ENCODE measurements at places on chromosomes 13 and 19.

DNA sequence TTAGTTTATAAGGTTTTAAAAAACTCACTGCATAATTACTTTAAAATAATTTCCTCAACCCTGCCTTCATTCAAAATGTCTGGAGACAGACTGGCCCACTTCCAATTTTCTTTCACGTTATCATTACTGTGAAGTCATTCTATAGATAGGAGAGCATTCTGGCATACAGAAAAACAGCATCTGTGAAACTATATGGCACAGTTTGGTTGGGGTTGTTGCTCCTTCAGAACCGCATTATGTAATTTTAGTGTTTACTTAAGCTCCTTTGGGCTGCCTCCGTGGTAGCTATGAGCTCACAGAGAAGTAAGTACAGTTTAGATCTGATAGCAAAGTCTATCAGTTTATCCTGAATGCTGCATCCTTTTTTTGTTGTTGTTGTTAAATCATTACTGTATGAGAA lies 104.3 kb downstream of the KCNRG start:
- DNase-seq, result no peak

DNA sequence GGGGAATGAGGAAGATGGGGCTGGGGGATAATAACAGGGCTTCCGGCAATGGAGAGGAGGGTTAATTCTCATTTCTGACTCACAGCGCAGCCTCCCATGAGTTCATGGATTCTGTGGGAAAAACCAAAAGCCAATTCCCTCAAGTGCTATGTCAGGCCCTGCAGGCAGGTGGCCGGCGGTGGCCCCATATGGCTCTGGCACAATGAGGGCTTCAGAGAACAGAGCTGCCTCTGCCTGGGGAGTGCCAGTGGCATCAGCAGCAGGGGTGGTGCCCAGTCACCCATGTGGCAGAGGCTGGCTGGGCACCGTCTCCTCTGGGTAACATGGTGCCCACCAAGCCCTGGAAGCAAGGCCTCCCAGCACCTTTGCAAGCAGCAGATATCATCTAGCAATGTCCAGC lies 69.1 kb downstream of the ALOX5AP start:
- DNase-seq, result no peak

DNA sequence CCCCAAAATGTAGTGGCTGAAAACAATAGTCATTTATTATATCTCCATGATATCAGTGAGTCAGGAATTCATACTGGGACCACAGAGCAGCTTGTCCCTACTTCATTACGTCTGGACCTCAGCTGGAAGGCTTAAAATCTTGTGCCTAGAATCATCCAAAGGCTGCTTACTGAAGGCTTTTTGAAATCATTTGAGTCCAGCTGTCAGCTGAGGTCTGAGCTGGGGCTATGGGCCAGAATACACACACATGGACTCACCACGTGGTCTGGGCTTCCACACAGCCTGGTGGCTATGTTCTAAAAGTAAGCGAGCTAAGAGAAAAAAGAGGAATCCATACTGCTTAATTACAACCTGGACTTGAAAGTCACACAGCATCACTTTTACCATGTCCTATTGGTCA lies 209.2 kb downstream of the KCTD12 start:
- no peak for DNase-seq

DNA sequence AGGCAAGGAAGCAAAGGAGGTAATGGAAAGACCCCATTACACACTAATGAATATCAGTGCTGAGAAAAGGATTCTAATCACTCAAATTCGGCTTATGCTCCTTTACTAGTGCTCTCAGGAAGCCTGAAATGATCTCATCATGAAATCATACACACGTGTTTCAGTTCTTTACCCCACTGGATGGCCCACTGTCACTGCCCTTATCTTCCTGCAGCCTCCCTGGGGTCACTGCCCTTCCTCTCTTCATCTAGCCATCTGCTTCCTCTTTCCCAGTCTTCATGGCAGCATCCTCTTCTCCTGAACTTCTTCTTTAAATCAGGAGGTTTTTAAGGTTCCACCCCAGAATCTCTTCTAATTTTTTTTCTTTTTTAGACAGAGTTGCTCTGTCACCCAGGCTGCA lies 27.9 kb upstream of the EEF1AKMT1 start:
- DNase-seq, result no peak

DNA sequence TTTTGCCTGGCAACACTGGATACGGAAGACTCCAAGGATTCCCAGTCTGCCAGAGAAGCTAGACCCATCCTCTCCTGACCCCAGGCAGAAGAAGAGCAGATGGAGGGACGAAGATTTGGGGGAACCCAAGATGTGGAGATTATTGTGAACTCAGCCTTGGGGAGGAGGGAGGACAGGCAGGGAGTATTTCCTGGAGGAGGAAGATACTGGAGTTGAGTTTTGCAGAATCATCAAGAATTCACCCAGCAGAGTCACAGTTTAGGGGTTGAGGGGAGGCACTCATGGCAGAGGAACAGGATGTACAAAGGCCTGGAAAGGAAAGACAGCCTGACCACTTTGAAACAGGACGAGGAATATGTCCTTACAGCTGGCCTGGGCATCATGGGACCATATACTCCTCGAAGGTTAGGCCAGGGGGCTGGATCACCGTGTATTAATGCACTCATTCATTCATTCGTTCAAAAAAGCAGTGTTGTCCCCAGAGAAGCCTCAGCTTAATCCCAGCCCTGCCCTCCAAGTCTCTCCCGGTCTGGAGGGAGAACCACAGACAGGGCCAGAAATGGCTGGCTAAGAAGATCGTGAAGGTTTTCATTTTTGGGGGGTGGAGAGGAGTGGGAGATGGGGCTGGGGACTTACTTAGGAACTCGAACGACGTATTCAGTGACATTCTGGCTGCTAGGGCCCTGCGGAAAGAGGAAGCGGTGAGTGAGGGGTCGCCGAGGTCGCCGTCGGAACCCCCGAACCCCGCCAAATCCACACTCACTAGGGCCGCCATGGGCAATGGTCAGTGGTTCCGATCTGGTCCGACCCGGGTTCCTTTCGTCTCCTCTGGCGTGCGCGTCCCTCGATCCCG lies 517 bp downstream of the GTF2F1 start:
- no peak for DNase-seq

- no peak for DNase-seq
Observed at GRCh38 chr19:56955637-56956216, 115.2 kb upstream of the PEG3 start.

DNA sequence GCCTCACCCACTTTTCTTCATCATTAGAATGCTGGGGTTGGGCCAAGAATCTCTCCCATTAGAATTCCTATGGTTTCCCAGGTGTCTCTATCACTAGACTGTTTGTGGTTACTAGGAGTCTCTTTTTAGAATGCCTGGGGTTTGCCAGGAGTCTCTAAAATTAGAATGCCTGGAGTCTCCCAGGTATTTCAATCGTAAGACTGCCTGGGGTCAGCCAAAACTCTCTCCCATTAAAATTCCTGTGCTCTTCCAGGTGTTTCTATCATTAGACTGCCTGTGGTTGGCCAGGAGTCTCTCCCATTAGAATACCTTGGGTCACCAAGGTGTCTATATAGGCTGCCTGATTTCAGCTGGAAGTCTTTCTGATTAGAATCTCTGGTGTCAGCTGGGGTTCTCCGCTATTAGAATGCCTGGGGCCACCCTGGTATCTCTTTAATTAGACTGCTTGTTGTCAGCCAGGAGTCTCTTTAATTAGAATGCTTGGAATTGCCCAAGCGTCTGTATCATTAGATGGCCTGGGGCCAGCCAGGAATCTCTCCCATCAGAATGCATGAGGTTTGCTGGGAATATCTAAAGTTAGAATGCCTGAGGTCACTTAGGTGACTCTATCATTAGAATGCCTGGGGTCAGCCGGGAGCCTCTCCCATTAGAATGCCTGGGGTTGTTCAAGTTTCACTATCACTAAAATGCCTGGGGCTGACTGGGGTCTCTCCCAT lies 1479.2 kb downstream of the UQCRFS1 start:
- DNase-seq, result no peak

GRCh38 chr13:25248071-25248470 lies 39.2 kb downstream of the MTMR6 start:
- DNase-seq, result no peak

DNA sequence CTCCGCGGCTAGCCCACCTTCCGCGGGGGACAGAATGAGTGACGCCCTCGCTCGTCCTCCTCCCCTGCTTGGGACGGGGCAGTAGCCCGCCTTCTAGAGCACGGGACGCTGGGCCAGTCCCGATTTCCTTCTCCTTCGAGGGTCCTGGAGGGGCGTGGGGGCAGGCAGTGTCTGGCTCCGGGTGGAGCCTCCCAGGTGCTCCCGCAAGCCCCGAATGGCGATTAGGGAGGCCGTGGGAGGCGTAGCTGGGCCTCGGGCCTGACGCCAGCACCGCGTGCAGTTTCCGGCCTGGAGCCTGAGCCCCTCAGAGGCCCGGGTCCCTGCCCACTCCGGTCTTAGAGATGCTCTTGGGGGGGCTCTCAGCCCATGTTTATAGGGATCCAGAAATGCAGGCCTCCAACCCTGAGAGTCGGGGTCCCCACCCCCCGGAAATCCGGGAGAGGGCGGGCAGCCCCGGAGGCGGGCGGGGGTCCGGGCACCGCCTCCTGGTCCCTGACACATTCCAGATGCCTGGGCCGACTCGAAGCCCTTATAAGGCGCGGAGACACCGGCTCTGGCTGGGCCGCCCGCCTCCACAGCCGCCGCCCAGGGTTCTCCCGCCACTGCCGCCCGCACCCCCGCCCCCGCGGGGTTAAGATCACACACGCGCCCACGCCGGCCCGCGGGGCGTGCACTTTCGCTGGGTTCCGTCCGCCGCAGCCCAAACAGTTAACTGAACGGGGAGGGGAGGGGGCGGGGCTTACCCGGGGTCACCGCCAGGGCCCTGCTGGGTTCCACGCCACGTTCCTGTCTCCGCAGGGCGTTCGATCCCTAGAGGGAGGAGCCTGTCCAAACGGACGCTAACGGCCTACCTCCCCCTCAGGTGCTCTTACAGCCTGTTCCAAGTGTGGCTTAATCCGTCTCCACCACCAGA lies 1.5 kb downstream of the MYADM start:
- DNase-seq, result peak; percentile 50

DNA sequence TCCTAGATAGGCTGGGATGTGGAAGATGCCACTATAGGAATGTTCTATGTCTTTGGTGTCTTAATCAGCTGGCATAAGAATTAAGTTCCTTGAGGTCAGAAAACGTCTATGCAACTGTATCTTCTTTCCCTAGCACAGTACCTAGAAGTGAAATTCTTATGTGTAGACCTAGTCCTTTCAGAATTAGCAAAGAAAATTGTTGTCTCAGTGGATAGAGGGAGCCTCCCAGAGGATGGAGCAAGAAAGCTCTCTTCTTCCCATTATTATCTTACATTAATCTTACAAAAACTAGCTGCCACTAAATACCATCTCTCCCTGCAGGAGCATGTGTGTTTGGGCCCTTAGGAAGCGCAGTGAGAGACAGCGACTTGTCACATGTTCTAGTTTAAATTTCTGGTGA lies 11.6 kb downstream of the CLDN10 start:
- no peak for DNase-seq

DNA sequence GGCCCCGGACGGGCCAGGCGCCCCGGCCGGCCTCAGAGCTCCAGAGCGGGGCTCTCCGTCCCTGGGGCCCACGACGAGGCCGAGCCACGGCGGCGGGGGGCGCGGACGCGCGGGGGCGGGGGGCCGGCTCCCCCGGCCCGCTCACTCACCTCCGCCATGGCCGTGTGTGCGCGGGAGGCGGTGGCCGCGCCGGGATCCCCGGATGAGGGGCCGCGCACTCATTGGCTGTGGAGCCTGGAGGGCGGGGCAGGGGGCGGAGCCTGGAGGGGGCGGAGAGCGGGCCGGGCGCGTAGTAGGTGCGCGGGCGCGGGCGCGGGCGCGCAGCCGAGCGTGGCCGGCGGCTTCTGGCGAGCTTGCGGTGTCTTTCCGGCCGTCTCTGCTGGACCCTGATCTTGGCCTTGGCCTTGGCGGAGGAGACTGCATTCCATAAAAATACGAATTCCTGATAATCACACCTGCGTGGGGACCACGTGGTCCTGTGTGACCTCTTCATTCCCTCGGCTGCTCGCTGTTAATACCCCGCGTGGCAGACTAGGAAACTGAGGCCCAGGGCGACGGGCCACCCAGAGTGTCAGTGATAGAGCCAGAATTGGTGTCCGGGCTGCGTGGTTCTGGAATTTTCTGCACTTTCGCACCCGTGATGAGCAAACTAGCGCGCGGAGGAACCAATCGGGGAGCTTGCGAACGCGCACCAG lies at the start of gene MIER2:
Gene MIER2 (minus strand): TSS at position 172 of the 695 bp plus-strand sequence. CDS start 14 bp downstream, at position 158.
- peak; percentile 86 for DNase-seq

DNA sequence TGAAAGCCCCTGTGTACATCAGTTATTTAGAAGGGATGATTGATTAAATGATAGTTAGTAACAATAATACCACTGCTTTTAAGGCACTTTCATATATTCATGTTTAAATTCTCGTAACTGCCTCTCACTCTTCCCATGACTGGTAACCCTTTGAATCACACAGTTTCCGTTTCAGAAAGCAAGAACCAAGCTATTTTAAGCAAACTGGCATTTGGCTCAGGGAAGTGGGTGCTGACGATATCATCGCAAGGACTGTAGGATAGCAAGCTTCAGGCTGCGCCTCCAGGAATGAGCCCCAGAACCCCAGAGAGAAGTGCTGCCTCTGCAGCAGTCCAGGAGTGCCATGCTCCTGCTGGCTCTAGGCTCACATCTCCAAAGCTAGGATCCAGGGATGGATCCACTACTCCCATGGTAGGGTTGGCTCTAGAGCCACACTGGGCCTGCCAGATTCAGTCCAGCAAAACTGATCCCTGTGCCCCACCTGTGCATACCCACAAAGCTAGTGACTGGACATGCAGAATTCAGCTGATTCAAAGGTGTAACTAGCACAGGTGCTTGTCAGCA lies 313.5 kb downstream of the SLC7A1 start:
- no peak for DNase-seq

- no peak for DNase-seq
Observed at GRCh38 chr19:48810151-48810550, 678 bp downstream of the BCAT2 start.

DNA sequence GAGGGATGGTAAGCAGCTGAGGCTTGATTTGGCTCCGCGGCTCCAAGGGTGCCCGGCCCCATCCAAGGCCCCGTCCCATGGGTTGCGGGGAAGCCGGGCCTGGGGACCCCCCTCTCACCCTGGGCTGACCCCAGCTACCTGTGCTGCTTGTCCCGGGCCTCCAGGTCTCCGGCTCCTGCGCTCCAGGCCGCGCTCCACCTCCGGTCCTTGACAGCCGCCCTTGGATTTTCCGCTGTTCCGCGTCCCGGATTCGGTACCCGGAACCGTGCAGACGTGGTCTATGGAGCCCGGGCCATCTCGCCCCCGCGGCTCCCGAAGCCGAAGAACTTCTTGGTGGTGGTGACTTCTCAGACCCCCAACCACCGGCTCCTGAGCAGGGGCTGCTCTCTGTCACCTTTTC lies 48.3 kb upstream of the C1QTNF9B start:
- DNase-seq, result no peak

- no peak for DNase-seq
Observed at GRCh38 chr13:33057019-33057780, 41.0 kb downstream of the KL start.

DNA sequence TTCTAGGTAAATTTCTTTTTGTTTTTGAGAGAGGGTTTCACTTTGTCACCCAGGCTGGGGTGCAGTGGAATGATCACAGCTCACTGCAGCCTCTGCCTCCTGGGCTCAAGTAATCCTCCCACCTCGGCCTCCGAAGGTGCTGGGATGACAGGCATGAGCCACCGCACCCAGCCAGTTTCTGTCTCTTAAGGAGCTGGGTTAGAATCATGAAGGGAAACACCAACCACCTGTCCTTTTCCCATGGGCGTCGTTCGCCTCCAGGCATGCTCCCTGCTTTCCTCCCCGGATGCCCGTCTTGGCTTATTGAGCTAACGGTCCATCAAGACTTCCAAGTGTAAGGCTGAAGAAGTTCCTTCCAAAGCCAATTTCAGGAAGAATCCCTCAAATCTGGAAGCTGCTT lies 85.9 kb downstream of the SOX1 start:
- no peak for DNase-seq

GRCh38 chr13:90416519-90416918 lies 931.0 kb upstream of the MIR17HG start:
- DNase-seq, result no peak
